ENCODE measurements at places on chromosomes 11 and 22.

- no peak for DNase-seq
Observed at GRCh38 chr11:126415128-126415527, 59.6 kb downstream of the ST3GAL4 start.

GRCh38 chr22:18042685-18043084 is 18.3 kb upstream of the MICAL3 start:
- no peak for DNase-seq

DNA sequence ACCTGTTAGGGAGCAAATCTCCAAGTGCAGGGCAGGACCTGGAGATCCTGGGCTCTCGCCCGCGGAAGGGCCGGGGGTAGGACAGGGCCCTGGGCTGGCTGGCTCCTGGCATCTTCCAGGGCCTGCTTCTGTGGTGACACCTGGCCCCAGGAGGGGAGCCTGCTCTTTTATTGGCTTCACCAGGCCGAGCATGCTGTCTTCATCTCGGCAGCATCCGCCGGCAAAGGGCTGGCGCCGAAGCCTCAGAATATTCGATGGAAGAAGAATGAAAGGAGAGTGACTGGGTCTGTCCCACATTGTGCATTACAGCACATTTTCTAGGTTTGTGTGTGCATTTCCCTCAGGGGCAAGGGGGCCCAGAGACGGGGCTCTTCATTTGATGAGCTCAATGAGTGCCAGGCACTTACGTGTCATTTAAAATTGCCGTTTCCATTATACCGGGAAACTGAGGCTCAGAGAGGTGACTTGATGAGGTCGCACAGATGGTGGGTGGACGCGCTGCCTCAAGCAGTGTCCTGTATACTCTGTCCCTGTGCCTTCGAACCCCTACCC is 70.0 kb downstream of the RBX1 start:
- DNase-seq, result peak; percentile 22

GRCh38 chr22:45632791-45633515 is 38.7 kb upstream of the ATXN10 start:
- DNase-seq, result no peak

GRCh38 chr11:124536520-124536919 is 6.9 kb downstream of the OR8B12 start:
- no peak for DNase-seq

DNA sequence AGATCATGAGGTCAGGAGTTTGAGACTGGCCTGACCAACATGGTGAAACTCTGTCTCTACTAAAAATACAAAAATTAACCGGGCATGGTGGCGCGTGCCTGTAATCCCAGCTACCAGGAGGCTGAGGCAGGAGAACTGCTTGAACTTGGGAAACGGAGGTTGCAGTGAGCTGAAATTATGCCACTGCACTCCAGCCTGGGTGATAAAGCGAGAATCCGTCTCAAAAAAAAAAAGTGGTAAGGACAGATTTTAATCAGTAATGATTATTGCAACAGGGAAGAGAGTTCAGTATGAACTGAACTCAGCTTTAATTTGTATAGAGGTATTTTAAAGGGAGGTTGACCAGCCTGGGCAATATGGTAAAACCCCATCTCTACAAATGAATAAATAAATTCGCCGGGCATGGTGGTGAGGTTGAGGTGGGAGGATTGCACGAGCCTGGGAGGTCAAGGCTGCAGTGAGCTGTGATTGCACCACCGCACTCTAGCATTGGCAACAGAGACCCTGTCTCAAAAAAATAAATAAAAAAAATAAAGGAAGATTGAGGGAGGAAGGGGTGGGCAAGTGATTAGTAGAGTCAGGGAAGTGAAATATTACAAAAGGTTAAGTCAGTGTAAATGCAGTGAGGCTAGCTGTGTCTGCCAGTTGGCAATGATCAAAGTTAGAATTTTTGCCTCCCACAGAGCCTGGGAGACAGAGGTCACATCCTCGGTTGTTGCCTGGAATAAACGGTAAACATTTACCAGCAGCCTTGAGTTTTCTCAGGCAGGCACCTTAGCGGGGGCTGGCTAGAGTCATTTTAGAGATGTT is 2.6 kb upstream of the MCM5 start:
- DNase-seq, result peak; percentile 77

GRCh38 chr11:47466701-47467250 is 17.8 kb upstream of the RAPSN start:
- peak; percentile 48 for DNase-seq

DNA sequence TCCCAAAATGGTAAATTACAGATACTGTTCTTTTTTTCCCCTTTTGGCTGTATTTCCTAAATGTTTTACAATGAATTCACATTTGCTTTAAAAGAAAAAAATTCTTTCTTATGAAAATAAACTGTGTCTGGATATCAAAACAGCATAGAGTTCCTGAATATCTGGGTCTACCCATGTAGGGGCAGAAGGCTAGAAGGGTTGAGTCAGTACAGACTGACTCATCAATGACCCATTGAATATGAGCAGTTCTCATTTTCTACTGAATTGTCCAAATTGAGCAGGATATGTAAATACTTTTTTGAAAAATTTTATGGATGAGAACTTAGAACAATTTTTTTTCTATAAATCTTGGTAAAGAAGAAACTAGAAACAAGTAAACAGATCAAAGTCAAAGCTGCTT is 16.3 kb upstream of the C11orf87 start:
- no peak for DNase-seq

GRCh38 chr11:80593648-80594374 is 1153.0 kb upstream of the TENM4 start:
- no peak for DNase-seq

DNA sequence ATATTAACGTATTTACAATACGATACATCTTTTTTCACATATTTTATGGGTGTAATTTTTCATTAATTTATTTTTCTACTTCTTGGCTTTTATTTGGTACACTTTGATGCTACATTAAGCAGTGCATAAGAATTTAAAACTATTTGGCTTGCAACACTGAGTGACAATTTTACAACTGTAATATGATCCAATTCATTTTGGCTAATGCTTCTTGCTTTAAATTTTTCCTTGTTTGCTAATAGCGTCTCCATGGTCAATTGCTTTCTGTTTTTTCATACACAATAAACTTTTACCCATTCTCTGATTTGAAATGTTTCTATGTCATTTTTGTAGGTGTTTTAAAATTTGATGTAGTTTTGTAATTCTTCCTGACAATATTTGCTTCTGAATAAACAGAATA is 773.2 kb downstream of the FAM181B start:
- DNase-seq, result no peak

DNA sequence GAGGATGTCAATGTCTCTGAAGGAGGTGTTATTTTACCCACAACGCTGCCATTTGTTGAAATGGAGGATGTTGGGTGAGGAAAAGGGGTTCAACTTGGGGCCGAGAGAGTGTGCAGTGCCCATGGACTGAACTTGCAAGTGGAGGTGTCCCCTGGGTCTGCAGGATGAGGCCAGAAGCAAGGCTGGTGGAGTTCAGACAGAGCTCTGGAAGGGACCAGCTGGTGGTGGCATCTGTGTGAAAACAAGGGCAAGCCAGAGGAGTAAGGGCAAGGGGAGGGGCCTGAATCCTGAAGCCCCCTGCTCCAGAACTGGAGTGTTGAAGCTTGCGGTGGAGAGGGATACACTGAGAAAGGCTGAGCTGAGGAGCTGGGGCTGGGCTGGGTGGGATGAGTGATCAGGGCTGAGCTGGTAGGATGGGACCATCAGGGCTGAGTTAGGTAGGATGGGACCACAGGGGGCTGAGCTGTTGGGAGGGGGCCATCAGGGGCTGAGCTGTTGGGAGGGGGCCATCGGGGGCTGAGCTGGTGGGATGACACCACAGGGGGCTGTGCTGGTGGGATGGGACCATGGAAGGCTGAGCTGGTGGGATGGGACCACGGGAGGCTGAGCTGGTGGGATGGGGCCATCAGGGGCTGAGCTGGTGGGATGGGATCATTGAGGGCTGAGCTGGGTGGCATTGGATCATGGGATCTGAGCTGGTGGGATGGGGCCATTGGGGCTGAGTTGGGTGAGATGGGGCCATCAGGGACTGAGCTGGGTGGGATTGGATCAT is 13.4 kb upstream of the CTSD start:
- DNase-seq, result no peak

DNA sequence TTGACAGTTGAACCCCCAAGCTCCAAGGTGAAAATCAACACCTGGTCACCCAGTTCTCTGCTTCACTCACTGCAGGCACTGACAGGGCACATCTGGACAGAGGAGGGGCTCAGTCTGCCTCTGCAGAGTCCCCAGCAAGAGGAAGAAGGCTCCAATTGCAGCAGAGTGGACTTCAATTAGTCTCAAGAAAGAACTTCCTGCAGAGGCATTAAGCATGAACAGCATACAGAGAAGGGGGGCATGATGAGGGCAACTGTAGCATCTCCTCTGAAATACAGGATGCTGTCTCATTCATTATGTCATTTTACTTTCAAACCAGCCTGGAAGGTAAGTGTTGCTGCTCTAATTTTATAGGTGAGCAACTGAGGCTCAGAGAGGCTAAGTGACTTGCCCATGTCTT is 11.1 kb downstream of the GDPD5 start:
- DNase-seq, result no peak

GRCh38 chr11:1047595-1048156 is 11.2 kb upstream of the MUC6 start:
- no peak for DNase-seq

DNA sequence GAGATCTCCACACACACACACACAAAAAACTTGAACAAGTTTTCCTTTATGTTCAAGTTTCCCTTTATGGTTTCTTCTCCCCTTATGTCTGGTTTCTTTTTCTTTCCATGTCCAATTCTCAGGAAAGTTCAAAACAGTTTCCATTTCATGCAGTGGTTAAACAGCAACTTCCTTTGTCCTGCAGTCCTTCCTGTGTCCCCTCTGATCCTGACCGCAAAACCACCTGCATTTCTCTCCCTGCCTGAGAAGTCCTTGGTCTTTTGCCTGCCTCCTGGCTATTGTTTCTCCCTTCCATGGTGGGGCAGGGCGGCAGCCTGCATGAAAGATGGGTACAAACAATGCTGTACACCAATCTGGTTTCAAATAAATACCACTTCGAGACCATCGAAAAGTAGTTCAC is 58.3 kb upstream of the SORL1 start:
- no peak for DNase-seq

- no peak for DNase-seq
Observed at GRCh38 chr11:125978778-125979407, 33.0 kb downstream of the VSIG10L2 start.

DNA sequence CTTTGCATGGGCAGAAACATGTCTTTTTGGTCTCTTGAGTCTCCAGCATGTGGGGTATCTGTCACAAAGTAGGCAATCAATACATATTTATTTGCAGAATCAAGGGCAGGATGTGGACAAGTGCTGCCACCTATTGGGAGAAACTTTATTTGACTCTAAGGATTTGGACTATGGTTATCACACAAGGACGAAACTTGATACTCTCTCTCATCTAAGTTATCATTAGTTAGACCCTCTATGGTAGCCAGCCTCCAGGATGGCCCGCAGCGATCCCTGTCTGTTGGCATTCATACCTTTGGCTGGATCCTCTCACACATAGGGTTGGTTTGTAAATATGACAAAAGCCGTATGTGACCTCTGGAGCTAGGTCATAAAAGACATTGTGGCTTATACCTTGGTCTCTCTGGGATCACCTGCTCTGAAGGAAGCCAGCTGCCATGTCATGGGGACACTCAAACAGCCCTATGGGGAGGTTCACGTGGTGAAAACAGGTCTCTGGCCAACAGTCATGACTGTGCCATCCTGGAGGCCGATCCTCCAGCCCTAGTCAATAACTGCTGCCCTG is 1.1 kb upstream of the FBXO7 start:
- peak; percentile 52 for DNase-seq

- no peak for DNase-seq
Observed at GRCh38 chr11:29963036-29963435, 53.8 kb downstream of the KCNA4 start.

DNA sequence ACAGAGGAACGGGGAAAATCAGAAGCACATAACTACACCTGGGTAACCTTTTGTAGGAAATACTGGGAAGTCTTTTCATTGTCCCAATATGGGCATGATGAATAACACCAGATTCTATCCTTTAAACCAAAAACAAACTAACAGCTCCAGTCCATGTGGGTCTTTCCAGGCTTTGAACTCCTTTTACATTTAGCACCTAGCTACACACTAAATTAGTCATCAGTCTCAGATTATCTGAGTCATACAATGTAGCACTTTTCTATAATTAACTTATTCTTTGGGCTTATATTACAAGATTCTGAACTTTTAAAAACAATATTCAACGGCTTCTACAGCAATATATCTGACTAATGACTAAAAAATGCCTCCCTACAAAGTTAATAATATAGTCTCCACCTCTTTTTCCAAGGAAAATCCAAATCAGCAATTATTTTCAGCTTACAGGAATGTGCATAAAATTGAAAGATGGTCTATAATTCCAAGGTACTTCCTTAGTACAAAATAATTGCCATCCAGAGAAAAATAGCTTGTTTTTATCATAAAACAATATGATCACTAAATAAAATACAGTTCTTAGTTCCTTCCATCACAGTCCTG is 26.3 kb downstream of the STK33 start:
- DNase-seq, result no peak

GRCh38 chr11:109968781-109969180 is 124.4 kb upstream of the ZC3H12C start:
- DNase-seq, result no peak

DNA sequence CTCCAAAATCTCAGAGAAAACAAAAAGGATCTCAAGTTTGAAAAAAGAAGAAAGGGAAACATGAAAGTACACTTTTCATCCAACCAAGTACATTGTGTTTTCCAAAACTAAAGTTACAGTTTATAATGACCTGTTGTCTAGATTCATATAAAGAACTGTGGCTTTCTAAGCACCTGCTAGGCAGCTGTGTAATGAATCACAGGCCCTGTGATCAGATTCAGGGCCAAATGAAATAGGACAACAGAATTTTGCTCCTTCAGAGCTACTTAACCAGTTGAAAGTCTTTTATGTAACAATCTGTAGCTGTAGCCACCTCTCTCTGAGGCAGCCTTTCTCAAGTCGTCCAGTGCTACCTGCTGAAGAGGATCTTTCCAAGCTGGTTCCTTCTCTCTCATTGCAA is 960.0 kb upstream of the RAG2 start:
- DNase-seq, result no peak

DNA sequence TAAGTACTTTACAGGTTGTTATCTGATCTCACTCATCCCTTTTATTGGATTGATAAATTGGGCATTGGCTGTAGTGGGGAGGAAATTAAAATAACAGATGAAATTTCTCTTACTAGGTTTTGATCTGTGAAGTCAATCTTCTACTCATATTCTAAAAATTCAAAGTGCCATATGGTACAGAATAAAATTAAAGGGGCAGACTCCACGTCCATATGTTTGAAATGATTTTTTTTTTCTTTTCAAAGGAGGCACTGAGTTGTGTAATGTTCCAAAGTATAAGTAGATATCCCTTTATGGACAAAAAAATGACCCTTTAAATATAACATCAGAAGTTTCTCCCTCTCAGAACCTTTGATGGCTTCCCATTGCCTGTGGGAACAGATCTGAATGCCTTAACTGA is 207.4 kb downstream of the DBX1 start:
- DNase-seq, result no peak

GRCh38 chr11:69085490-69086095 is 36.9 kb downstream of the TPCN2 start:
- no peak for DNase-seq

DNA sequence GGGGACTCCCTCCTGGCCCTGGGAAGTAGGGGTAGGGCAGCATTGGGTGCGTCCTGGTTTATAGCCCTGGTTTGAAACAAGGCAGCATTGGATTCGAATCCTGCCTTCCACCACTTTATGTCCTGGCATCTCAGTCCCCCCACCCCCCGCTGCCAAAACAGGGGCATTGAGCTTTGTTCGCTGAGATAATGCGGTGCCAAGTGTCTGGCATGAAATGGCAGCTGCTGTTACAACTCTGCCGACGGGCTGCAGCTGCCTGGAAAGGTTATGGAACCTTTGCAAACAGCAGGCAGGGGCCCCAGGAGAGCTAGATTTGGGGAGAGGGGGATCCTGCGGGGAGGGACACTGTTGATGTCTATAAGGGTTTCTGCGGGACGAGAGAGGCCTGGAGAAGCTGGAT is 1.9 kb downstream of the TST start:
- no peak for DNase-seq

Measured in NCI-H2171 (cell line).